Left ventricle myocardium inferior (tissue), 1 donor: ENCODE measurements at places on chromosomes 2 and 18.

GRCh38 chr2:229675569-229675968 lies 38.8 kb downstream of the DNER start:
- no peaks in the 10 kb centered on the region for H3K36me3 ChIP-seq
- H3K27me3 ChIP-seq = peaks cover 87% of the 10 kb centered on the region
- no peaks in the 10 kb centered on the region for H3K4me1 ChIP-seq
- no peak overlapping the region for H3K4me3 ChIP-seq

GRCh38 chr2:200615247-200615646 lies 29.4 kb downstream of the AOX1 start:
- H3K27me3 ChIP-seq = peaks cover 13% of the 10 kb centered on the region
- no peak overlapping the region for H3K4me3 ChIP-seq
- no peak overlapping the region for H3K27ac ChIP-seq

DNA sequence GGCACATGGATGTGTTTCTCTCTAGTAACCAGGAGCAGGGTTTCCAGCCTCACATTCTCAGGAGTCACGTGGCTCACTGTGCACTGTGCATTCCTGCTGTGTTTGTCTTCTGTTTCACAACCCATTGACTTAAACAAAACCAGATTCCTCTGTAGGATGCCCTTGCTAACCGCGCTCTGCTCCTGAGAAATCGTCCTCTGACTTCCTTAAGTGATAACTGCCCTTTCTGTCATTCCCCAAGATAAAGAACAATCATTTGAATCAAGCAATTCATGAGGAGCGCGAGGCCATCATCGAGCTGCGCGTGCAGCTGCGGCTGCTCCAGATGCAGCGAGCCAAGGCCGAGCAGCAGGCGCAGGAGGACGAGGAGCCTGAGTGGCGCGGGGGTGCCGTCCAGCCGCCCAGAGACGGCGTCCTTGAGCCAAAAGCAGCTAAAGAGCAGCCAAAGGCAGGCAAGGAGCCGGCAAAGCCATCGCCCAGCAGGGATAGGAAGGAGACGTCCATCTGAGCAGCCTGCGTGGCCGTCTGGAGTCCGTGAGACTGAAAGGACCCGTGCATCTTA lies 60.2 kb downstream of the RALBP1 start:
- H3K36me3 ChIP-seq = peaks cover 74% of the 10 kb centered on the region
- H3K27ac ChIP-seq = no peak overlapping the region
- no peaks in the 10 kb centered on the region for H3K27me3 ChIP-seq
- no peak overlapping the region for H3K4me3 ChIP-seq

- H3K4me1 ChIP-seq = peaks cover 25% of the 10 kb centered on the region
- peak overlapping the region; percentile 15 for H3K4me3 ChIP-seq
- DNase-seq = no peak
Observed at GRCh38 chr18:23684515-23685197, 4.6 kb upstream of the LAMA3 start.

DNA sequence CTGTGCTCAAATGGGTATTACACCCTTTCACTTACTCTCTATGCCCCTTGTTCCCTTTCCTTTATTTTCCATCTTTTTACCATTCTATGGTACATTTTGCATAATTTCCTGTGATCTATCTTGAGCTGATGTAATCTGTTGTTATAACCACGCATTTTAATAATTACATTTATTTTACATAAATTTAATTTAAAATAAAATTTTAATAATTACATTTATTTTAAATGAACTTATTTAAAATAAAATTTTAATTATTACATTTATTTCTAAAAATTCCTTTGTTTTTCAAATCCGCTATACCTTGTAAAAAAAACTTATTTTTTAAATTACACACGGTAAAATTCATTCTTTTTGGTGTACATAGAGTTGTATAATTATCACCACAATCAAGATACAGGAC lies 93.9 kb downstream of the CRACDL start:
- no peak for DNase-seq
- H3K4me3 ChIP-seq = no peak overlapping the region
- H3K27me3 ChIP-seq = peaks cover 7% of the 10 kb centered on the region
- no peaks in the 10 kb centered on the region for H3K36me3 ChIP-seq

DNA sequence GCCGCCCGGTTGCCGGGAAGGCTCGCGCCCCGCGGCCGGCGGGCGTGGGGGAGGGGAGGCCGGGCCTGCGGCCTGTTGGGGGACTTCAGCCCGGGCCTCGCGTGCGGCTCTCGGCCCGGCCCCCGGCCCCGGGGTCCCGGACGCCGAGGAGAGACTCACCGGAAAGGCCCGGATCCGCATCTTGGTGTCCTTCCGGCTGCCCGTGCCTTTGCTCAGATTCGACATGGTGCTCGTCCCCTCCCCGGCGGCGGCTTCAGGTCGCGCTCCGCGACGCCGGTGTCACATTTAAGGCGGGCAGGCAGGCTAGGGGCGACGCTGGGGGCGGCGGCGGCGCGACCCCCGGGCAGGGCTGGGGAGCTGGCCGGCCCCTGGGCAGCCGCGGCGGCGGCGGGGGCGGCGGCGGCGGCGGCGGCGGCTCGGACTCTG lies 365 bp downstream of the CUL3 start:
- peak overlapping the region; percentile 91 for H3K27ac ChIP-seq
- H3K4me1 ChIP-seq = peaks cover 60% of the 10 kb centered on the region
- H3K27me3 ChIP-seq = no peaks in the 10 kb centered on the region
- no peaks in the 10 kb centered on the region for H3K36me3 ChIP-seq
- DNase-seq = peak; percentile 55
